NCI-H1694 treated with DMSO at 0.1 percent for 48 hours (cell line): ENCODE measurements at places on chromosomes 16 and 17.

- no peak for DNase-seq
These were observed 194.0 kb upstream of the CIBAR2 start for GRCh38 chr16:85306071-85306792.

GRCh38 chr17:81993729-81994592 is 16.5 kb downstream of the ASPSCR1 start:
- DNase-seq: no peak

DNA sequence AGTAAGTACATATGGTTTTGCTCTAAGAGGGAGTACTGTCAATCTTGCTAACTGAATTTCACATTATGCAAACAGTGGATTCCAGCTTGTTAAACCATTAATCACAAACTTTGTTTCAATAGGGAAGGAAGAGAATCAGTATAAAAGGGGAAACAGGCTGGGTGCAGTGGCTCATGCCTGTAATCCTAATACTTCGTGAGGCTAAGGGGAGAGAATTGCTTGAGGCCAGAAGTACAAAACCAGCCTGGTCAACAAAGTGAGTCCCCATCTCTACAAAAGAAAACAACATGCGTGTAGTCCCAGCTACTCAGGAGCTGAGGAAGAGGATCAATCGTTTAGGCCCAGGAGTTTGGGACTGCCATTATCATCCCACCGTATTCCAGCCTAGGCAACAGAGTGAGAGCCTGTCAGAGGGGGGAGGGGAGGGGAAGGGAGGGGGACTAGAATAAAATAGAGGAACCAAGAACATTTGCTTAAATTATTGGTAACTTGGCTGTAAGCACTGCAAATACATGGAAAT is 65.7 kb downstream of the FBXL20 start:
- DNase-seq: no peak

DNA sequence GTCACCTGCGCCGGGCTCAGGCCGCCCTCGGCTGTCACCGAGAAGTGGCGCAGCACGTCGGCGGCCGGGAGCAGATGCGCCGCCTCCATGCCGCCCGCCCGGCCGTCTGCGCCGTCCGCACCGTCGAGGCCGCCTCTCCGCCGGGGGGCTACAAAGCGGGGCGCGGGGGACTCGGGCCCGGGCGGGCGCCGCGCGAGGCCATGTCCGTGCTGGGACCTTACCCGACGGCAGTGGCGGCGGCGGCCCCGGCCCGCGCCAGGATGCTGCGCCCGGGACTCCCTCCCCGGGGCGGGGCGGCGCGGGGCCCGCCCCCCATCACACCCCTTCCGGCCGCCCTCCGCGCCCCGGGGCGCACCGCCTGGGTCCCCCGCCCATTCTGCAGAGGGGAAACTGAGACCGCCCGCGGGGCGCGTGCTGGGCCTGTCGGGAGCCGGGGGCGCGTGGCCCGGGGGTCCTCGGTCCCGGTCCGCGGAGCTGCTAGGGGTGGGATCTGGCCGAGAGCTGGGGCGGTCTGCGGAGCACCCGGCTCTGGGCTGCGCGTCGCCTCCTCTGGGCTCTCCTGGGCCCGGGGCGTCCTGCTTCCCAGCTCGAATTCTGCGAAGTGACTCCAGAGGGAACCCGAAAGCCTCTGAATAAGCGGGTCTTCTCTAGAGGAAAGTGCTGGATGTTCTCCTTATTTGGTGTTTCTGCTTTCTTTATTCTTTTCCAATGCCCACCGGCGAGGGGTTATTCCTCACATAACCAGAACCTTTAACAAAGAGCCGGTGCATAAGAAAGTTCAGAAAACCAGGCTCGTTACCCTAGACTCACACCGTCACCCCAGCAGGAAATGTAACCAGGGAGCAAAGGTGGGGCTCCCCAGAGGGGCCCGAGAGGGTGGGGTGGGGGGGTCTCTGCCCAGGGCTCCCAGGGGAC is at the start of gene ATP2A3:
TSS of gene ATP2A3 (minus strand) at position 235 of the 915 bp plus-strand sequence. CDS start at position 89, 146 bp downstream.
- DNase-seq: peak; percentile 22

DNA sequence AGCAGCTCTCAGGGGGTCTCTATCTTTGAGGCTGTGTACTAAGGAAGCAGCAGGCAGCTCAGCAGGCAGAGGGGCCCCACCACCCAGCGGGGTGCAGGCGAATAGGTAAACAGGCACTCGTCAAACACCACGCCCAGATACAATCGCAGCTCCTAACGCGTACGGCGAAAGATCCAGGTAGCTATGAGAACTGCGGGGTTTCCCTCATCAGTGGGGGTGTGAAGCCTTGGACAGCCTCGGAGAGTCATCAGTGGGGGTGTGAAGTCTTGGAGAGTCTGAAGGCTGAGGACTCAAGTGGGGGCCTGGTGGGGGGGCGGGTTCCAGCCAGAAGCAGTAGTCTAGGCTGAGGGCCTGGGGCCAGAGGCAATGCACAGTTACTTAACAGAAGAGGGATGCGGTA is 69.0 kb downstream of the RTN4RL1 start:
- DNase-seq: no peak

GRCh38 chr17:48567646-48568354 is 10.3 kb downstream of the HOXB4 start:
- DNase-seq: no peak

DNA sequence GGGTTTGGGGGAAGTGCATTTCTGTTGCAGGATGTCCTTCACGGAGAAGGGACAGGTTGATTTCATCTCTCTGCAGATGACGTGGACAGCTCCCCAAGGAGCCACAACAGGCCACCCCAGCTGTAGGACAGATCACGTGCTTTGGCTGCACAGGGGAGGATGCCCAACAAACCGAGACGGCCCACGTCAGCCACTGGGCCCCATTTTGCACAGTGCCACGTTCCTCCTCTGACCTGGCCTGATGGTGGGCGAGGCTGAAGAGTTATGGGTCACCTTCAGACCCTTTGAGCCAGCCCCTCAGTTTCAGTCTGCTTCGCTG is 9.0 kb upstream of the RHBDL3 start:
- no peak for DNase-seq

DNA sequence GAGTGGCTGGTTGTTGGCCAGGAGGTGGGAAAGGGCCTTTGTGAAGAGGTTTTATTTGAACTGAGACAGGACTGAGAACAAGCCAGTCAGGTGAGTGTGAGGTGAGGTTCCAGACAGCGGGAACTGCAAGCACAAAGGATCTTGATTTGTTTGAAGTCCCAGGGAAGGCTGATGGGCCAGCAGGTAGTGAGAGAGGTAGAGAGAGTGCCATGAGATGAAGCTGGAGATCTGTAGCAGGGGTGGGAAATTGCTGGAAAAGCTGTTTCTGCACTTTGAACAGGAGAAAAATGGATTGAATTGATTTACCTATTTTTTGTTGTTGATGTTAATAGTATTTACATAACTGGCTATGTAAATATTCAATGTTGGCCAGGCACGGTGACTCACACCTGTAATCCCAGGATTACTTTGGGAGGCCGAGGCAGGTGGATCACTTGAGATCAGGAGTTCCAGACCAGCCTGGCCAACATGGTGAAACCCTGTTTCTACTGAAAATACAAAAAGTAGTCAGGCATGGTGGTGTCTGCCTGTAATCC is 7.7 kb upstream of the DCTPP1 start:
- no peak for DNase-seq

GRCh38 chr17:43722870-43723665 is 35.5 kb downstream of the SOST start:
- DNase-seq: no peak

DNA sequence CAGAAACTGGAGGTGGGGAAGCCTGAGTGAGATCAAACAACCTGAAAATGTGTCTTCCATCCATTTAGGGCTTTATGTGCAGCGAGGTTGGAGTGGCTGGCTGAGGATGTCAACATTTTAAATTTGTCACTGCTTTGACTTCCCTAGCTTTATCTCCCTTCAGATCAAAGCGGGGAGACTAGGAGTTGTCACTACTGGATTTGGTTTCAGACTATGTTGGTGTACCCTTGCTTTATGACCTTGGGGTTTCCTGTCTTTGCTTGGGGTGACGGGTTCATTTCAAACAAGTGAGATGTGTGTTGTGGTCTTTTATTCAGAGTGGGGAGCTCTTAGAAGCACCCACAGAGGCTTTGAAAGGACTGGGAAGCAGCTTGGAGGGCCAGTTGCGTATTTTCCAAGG is 25.6 kb downstream of the MSI2 start:
- no peak for DNase-seq

DNA sequence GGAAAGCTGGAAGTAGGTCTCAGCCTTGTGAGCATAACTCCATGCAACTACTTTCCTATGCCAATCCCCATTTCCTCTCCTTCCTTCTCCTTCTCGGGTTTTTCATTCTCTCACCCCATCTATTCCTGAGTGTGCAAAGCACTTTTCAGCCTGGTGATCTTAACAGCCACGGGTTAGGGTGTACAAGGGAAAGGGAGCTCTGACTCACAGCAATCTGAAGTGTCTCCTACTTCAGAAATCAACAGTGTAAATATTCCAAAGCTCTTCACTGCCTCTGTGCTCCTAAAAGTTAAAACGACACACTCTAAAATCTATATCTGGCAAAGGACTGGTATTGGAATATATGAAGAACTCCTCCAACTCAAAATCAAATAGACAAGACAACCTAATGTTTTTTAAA is 268.0 kb upstream of the IRX3 start:
- no peak for DNase-seq

DNA sequence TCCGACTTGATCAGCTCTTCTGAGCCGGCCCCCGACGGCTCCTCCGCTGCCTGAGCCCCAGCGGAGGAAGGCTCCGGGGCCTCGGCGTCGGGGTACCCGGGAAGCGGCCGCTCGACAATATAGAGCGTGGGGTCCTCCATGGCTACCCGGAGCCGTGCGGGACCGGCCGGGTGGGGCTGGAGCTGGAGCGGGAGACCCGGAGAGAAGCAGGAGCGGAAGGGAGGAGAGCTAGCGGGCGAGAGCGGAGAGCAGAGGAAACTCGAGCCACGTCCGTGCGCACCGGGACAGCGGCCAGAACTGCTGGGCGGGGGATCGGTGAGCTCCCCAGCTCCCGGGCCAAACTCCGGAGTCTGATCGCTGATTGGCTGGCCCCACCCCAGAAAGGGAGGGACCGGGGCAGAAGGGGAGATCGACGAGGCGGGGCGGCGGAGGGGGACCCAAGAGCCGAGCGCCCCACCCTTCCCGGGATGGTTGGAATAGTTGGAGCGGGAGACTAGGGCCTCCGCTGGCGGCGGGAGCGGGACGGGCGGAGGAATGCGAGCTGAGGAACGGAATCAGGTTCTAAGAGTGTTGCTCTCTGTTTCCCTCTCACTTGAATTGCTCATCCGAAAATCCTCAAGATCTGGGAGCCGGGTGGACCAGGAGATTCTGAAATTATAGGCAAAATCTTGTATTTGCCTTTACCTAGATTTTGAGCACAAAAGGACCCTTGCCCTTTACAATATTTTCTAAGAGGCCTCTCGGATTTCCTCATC is at the start of gene CAVIN1:
TSS of gene CAVIN1 (minus strand) at position 299 of the 755 bp plus-strand sequence. CDS start at position 140, 159 bp downstream.
- DNase-seq: peak; percentile 43

GRCh38 chr16:61814726-61815347 is 221.4 kb downstream of the CDH8 start:
- no peak for DNase-seq

DNA sequence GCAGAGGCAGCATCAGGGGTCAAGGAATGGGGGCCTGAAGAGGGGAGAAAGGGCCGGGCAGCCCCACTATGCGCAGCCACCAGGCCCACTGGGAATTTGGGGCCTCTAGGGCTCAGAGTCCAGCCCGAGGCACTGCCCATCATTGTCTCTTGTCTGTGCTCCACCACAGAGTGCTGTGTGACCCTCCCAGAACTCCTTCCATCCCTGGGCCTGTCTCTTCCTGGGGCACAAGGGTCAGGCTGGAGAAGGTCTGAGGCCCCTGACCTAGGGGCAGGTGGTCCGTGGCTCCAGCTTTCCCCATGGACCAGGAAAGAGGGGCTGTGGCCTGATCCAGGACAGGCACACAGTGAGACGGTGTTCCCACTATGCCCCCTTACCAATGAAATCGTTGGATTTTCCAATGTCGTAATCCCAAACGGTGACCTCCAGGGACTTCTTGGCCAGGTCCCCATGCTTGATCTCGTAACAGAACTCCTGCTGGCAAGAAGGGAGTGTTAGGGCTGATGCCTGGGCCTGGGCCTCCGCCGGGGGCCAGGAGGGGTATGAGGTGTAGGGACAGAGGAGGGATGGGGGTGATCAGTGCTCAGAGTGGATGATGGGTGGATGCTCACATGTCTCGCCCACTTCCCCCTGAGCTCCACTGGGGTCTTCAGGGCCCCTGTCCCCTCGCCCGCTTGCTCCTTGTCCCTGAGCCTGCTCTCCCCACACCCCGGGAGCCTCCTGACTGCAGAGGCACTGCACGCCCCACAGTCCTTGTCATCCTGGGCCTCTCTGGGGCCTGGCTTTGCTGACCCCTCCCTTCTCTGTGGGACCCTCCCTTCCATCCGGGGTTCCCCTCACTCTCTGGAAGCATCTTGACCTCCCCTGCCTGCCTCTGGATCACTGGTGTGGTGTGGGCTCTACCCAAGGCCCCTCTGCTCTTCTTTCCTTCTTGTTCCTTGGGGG is 10.7 kb downstream of the SCGB1C2 start:
- DNase-seq: no peak

DNA sequence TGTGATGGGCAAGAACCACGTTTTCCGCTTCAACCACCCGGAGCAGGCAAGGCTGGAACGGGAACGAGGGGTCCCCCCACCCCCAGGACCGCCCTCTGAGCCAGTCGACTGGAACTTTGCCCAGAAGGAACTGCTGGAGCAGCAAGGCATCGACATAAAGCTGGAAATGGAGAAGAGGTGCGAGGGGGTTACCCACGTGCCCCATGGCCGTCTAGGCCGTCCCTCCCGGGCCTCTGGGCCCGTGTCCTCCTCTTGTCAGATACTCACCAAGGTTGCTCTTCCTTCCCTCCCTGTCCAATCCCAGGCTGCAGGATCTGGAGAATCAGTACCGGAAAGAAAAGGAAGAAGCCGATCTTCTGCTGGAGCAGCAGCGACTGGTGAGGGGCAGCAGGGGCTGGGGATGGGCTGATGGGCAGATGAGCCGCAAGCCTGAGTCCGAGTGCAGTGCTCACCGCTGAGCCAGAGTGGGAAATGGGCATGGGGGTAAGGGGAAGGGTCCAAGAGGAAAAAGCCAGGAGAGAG is 14.7 kb downstream of the SLC52A1 start:
- DNase-seq: no peak

DNA sequence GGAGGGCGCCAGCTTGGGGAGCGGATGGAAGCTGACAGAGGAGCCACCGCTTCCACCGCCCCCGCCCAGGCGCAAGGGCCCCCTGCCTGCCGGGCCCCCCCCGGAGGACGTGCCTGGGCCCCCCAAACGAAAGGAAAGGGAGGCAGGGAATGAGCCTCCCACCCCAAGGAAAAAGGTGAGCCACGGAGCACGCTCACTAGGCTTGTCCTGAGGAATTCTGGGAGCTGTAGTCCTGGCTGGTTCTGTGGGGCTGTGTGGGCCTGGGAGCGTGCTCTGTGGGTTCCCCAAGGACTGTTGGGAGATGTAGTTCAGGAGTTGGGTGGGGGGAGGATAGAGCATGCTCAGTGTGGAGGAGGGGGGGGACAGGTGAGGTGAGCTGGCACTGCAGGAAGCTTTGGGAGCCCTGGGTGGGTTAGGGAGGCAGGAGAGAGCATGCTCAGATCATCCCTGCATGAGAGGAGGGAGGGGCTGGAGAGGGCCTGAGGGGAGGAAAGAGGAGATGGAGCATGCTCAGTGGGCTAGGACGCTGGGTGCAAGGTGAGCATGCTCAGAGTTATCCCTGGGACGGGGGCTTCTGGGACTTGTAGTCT is 4.5 kb downstream of the FBXL19 start:
- peak; percentile 77 for DNase-seq
